Stimulated activated CD8-positive, alpha-beta memory T cell treated with anti-CD3 and anti-CD28 coated beads, Interleukin-7, amount 100 ng/mL, for 1 hour (primary cell): ENCODE measurements at places on chromosomes 5 and 9.

DNA sequence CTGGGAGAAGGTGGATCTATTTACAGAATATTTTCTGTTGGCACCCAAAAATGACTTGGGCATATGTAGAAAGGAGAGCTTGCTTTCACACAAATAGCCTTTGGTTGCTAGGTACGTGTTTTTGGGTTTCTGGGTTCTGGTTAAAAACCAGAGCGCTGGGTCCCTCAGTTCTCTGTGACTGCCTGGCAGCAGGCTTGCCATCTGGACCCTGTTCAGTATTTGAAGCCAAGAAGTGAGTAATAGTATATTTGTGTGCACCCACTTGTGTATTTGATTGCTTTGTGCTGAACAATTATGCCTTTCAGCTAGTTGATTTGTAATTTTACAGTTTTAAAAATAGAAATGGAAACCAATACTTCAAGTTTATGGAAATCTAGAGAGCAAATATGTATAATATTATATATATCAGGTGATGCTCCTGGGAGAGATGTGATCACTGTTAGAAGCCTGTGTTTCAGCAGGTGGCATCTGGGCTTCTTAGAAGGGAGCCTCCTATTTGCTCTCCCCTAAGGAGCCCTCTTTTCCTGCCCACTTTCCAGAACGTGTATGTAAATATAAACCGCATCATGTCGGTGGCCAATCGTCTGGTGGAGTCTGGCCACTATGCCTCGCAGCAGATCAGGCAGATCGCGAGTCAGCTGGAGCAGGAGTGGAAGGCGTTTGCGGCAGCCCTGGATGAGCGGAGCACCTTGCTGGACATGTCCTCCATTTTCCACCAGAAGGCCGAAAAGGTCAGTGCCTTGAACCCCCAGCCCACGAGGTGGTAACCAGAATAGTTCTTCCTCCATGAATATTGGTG, 153.6 kb downstream of the TRIO start:
- no peak for DNase-seq

- DNase-seq, result no peak
Measured at GRCh38 chr9:106019702-106020101, 325.4 kb downstream of the TMEM38B start.

- no peak for DNase-seq
Measured at GRCh38 chr5:102223542-102224477, 72.3 kb downstream of the SLCO4C1 start.

GRCh38 chr5:108320231-108320630, 61.7 kb downstream of the FBXL17 start:
- no peak for DNase-seq

DNA sequence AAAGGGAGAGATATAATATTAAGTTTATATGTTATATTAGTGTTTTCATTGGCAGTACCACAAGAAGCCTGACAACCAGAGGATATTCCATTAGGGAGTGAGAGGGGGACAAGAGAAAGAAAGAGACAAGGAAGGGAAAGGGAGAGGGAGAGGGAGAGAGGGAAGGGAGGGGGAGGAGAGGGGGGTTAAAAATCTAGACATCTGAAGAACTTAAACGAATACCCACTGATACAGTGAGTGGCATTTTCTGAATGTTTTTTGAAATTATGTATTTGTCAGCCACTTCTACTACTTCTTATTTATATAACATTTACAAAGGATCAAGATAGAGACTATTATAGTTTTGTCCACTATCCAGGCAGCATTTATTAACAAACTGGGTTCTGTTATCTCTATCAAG, 11.6 kb upstream of the CEP120 start:
- DNase-seq, result no peak

- no peak for DNase-seq
Measured at GRCh38 chr5:50710838-50711237, 44.4 kb downstream of the PARP8 start.

- DNase-seq, result no peak
Measured at GRCh38 chr5:67536866-67537265, 340.3 kb upstream of the CD180 start.

DNA sequence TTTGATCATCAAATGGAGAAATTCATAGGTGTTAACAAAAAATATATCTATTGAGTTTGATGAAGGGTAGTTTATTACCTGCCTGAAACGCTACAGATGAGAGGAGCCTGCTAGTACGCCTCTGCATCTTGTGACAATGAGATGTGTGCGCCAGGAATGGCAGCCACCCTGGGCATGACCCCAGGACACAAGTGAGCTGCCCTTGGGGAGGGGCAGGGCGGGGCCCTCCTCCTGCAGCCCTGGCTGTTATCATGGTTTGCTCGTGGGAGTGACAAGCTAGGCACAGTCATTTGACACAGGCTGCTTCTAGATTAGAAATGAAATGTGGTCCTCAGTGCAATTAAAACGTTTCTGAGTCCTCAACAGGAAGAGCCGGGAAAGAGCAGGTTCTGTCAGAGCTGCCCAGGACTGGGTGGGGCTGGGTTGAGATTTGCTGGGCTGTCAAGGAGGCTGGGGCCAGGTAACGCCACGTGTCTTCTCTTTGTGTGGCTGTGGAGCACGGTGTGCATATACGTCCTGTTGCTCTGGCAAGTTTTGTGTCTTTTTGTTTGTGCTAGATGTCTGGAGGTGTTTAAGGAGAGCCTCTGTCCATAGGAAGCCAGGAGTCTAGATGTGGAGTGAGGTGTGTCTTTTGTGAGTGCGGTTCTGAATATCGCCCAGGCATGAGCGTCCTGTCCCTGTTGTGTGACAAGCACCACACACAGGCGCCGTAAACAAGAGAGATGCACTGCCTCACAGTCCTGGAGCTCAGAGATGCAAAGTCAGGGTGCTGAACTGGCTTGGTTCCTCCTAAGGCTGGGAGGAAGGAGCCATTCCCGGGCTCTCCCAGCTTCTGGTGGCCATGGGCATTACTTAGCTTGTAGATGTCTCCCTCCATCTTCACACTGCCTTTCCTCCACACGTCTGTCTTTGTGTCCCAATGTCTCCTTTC, 129.0 kb upstream of the IRX4 start:
- no peak for DNase-seq

GRCh38 chr5:169126481-169127021, 174.4 kb downstream of the SLIT3 start:
- DNase-seq, result no peak

DNA sequence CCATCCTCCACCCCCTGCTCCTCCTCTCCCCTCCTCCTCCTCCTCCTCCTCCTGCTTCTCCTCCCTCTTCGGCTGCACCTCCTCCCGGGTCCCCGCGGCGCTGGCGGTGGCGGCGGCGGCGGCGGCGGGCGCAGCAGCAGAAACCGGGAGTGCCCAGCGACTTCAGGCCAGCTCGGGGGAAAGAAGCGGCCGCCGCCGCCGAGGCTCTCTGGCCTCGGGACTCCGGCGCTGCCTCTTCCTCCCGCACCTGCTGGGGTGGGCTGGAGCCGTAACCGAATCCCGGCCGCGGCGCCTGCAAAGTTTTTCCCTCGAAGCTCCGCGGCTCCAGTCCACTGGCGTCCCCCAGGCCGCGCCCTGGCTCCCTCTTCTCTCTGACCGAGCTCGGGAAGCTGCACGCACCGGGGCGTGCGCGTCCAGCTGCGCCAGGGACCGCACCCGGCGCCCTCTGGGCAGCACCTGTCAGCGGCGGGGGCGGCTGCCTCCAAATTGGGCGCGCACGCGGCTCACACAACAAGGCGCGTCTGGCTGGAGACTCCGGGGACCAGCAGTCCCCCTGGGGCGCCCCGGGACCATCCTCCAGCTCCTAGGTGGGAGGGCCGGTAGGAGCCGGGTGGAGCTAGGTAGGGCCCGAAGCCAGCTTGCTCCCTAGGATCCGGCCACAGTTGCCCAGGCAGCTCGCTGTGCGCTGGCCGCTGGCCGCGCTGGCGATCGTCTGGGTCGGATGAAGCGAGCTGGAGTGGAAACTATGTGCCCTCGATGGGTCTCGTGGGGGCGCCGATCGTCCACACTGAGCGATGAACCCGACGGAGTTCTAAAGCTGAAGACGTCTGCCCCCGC, at the start of gene MCTP1:
Gene MCTP1 (minus strand): TSS at position 523 of the 837 bp plus-strand sequence.
- no peak for DNase-seq

DNA sequence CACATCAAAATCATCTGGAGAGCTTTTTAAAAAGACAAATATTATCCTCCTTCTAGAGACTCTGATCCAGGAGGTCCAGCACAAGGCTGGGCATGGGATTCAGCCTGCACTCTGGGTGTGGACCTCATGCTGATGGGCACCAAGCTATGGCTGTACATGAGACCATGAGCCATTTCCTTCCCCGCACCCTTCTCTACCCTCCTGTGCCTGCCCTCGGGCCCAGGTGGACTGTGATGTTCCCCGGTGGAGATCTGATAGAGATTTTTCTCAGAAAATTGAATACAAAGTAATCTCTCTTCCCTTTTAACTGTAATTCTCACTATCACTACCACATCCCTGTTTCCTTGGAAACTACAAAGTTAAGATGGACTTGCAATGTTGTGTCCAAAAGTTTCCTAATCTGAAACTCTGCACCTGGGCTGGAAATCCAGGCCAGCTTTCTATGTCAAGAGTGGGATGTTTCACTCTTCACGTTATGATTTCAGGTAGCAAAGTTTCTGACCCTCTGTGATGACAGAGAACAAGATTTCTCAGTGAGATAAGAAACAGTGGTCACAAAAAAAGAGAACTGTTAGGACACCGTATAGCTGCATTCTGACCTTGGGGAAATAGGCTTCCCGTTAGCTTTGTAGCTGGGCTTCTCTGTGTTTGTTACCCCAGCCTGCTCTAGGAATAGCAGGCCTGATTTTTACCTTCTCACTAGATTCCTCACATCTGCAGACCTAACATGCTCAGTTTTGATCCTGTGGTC, 11.5 kb downstream of the SFXN1 start:
- DNase-seq, result no peak

DNA sequence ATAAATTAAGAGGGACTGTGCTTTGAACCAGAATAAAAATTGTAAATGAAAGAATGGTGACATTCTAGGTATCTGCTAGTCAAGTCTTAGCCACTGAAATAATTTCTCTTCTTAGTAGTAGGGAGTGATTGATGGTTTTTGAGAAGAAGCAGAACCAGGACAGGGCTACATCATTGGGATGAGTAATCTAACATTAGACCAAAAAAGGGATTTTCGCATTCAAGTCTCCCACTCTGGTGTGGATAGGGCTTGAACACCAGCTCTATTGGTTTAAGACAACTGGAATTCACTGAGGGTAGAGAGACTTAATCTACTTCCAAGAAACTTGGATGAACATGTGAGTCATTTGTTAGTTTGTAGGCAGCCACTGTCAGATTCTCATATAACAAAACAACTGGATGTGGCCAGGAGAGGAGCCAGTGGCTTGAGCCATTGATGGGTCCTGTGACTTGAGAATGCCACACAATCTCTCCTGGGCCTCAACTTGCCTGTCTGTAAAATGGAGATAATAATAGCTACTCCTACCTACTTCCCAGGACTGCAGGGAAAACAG, 16.6 kb downstream of the FAT2 start:
- DNase-seq, result no peak

- no peak for DNase-seq
Measured at GRCh38 chr9:26523577-26523976, 369.0 kb downstream of the CAAP1 start.

DNA sequence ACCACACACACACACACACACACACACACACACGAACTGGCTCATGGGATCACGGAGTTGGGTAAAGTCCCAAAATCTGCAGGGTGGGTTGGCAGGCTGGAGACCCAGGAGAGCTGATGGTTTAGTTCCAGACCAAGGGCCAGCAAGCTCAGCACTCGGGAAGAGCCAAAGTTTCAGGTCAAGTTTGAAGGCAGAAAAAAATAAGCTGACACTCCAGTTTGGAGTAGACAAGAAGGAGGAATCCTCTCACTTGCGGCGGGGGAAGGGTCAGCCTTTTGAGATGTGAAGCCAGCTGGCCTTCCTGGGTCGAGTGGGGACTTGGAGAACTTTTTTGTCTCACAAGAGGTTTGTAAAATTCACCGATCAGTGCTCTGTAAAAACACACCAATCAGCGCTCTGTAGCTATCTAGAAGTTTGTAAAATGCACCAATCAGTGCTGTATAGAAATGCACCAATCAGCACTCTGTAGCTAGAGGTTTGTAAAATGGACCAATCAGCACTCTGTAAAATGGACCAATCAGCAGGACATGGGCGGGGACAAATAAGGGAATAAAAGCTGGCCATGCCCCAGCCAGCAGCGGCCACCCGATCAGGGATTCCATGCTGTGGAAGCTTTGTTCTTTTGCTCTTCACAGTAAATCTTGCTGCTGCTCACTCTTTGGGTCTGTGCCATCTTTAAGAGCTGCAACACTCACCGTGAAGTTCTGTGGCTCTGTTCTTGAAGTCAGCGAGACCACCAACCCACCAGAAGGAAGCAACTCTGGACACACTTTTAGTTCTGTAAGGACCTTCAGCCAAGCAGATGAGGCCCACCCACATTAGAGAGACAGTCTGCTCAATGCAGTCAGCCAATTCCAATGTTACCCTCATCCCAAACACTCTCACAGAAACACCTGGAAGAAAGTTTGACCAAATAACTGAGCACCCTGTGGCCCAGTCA, 37.8 kb upstream of the UNC5A start:
- no peak for DNase-seq

- DNase-seq, result no peak
Measured at GRCh38 chr5:151643388-151643787, 43.3 kb downstream of the SPARC start.

- DNase-seq, result no peak
Measured at GRCh38 chr9:111604054-111604615, 4.7 kb upstream of the PTGR1 start.

GRCh38 chr9:75962013-75962661, 71.7 kb downstream of the PCSK5 start:
- no peak for DNase-seq

DNA sequence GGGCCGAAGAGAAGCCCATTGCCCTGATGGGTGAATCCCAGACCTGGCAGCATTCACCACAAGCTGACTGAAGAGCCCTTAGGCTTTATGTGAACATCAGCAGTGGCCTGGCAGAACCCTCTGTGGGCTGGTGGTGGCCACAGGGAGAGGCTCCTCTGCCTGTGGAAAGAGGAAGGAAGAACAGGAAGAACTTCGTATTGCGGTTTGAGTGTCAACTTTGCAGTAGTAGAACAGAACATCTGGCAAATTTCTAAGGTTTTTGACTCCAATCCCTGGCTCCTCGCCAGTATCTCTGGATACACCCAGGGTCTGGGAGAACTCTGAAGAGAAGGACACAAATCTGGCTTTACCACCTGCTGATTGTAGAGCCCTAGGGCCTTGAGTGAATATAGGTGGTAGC, 356.4 kb upstream of the GRAMD2B start:
- DNase-seq, result no peak

DNA sequence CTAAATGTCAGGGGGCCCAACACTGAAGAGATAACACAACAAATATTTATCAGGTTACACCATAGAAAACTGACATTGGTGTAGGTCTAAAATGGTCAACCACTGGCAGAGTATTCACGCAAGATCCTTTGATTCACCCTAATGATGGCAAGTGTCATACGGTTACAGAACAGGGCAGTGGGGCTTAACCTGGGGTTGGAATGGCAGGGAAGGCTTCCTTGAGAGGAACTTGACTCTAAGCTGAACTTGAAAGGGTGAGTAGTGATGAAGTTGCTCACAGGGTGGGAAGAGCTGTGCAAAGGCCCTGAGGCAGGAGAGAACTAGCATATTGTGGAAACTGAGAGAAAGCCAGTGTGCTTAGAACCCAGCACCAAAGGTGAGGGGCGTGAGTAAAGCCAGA, 97.1 kb upstream of the MVB12B start:
- no peak for DNase-seq

GRCh38 chr9:37507566-37508134, 21.9 kb downstream of the POLR1E start:
- DNase-seq, result no peak
